ENCODE measurements at places on chromosomes 5 and 9.
A peak's percentile ranks its signal among the peaks of the same experiment; 100 is the strongest.

- DNase-seq = peak; percentile 66
Measured at GRCh38 chr5:67353500-67354450, 157.2 kb upstream of the CD180 start.

DNA sequence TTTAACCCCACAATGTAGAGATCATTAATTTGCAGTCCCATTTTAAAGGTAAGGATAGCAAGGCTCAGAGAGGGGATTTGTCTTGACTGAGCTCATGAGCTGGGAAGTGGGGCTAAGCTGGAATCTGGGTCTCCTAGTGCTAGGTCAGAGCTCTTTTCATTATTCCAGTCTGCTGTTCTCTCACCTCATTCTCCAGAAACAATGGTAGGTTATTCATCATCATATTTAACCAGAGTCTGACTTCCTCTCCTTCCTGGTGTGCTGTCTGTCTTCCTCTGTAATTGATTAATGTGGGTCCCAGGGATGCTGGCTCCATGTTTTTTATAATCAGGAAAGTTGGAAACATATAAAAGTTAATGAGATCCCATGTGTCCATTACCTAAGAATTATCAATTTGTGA, 20.6 kb downstream of the C9orf43 start:
- DNase-seq = no peak

- no peak for DNase-seq
Measured at GRCh38 chr5:149421834-149422233, 42.7 kb upstream of the IL17B start.

- DNase-seq = no peak
Measured at GRCh38 chr5:153629027-153629895, 138.8 kb downstream of the GRIA1 start.

DNA sequence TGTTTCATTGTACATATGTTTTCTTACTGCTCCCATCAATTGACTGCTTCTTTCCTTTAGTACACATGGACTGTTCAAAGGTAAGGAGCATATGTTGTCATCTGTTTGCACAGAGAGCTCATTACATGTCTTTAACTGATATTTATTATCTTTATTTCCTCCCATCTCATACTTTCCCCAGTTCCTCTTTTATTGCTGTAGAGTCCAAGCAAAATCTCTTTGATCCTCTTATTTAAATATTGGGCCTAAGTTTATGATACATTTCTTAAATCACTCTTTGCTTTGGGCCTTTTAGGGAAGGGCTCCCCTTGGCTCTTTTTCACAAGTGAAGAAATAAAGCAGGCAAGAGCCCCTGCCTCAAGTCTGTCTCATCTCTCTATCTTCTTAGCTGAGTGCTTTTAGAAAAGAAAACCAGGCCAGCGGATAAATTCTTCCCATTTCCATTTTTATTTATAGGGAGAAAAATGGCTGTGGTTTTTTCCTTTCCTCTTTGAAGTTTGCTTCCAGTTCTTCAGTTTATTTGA, 152.4 kb downstream of the DOCK2 start:
- no peak for DNase-seq

- DNase-seq = no peak
Measured at GRCh38 chr5:145118127-145118526, 717.0 kb downstream of the PRELID2 start.

Data from NCI-H345 (cell line).